Anterior cingulate cortex (tissue), 58 donors: ENCODE measurements at places on chromosomes 4 and X.

GRCh38 chr4:99275050-99275449, 15.7 kb downstream of the ADH1A start:
- no peak for DNase-seq

- no peak for DNase-seq
These were observed 1.5 kb downstream of the GSTCD start for GRCh38 chr4:105710012-105710600.

DNA sequence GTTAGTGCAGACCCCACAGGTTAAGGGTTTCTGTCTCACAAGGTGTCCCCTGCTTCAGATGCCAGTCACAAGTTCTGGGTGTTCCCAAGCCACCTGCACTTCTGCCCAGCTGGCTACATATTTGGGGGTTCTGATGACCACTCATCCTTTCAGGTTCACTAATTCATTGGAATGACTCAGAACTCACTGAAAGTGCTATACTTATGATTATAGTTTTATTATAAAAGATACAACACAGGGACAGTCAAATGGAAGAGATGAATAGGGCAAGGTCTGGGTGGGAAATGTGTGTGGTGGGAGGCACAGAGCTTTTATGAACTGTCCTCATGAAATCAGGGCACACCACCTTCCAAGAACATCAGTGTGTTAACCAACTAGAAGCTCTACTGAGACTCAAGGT, 97.7 kb upstream of the CASK start:
- DNase-seq = no peak

- no peak for DNase-seq
These were observed 405.2 kb upstream of the CNKSR2 start for GRCh38 chrX:20968996-20969395.

GRCh38 chr4:176444741-176445140, 125.0 kb downstream of the SPCS3 start:
- no peak for DNase-seq

- no peak for DNase-seq
These were observed 7.4 kb downstream of the COL25A1 start for GRCh38 chr4:109295081-109295480.

DNA sequence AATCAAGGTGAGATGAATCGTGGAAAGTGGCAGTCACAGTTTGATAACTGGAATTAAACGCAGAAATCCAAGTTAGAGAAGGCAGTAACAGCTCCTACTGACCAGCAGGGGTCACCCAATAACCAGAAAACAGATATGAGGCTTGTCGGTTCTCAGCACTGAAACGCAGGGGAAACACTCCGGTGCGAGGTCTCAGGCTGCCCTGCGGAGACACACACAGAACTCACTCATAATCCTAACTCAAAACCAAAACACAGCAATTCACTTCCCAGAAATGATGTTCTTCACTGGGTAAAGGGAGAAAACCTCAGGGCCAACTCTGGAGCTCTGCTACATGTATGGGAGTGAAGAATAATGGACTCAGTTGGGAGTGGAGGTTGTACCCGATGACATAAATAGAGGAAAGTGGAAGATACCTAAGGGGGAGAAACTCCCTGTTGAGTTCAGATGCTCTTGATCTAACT, 384.4 kb downstream of the RAPGEF2 start:
- peak; percentile 3 for DNase-seq

DNA sequence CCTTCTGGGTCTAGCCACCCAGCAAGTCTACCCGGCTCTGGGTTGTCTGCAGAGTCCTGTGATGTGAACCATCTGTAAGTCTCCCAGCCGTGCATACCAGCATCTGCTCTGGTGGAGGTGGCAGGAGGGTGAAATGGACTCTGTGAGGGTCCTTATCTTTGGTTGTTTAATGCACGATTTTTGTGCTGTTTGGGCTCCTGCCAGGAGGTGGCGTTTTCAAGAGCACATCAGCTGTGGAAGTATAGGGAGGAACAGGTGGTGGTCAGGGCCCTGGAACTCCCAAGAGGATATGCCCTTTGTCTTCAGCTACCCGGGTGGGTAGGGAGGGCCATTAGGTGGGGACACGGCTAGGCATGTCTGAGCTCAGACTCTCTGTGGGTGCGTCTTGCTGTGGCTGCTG, 66.5 kb upstream of the ZFP42 start:
- no peak for DNase-seq

DNA sequence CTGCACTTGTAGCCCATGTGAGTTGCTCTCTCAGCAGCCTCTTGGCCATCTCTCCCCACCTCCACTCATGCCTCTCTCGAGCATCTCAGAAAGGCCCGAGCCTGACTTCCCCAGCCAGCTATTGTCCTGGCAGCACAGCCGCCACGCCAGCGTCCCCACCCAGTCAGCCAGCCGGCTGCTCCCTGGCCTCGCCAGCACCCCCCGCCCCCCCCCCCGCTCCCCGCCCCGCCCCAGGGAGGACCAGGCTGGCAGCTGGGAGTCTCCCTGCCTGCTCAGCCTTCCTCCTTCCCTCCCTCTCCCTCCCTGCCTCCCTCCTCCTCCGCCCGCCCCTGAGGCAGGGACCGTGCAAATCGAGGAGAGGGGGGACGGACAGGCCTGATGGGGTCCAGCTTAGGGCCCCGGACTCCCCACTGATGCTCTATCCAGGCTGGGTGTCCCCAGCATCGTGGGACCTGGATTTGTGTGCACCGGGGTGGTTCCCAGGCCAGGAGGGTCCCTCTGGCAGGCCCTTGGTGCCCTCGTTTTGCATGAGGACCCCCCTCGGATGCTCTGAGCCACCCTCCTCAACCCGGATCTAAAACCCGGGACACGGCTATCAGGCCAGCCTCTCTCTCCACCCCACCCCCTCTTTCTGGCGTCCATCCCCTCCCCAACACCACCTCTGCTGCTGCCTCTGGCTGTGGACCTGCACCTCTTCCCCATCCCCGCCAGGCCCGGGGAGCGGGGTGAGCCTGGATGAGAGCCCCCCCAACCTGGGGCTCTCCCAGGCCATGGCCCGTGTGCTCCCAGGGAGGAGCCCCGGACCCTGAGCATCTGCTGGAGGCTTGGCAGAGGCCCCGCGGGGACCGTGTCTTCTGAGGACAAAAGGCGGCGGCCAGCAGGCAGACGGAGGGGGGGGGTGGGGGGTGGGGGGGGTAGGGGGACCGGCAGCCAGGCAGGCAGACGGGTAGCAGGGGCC, at the start of gene GPR173:
Gene GPR173, plus strand, starts transcription at position 621 of the 958 bp plus-strand sequence. CDS start 27,833 bp downstream, outside the sequence.
- DNase-seq = peak; percentile 74
